Esophagus squamous epithelium (tissue), 5 donors: ENCODE measurements at places on chromosomes 6 and 20.

- H3K36me3 ChIP-seq: no peaks in the 10 kb centered on the region
- no peak overlapping the region for H3K4me3 ChIP-seq
- no peaks in the 10 kb centered on the region for H3K4me1 ChIP-seq
- no peak overlapping the region for H3K27ac ChIP-seq
- no peak for DNase-seq
Observed at GRCh38 chr6:1049900-1050299, 262.0 kb upstream of the FOXQ1 start.

- no peaks in the 10 kb centered on the region for H3K27me3 ChIP-seq
- peaks cover 15% of the 10 kb centered on the region for H3K36me3 ChIP-seq
- no peak overlapping the region for H3K27ac ChIP-seq
- no peak overlapping the region for H3K4me3 ChIP-seq
- DNase-seq: no peak
Observed at GRCh38 chr6:38261626-38262025, 378.1 kb downstream of the BTBD9 start.

- H3K36me3 ChIP-seq: no peaks in the 10 kb centered on the region
- H3K27me3 ChIP-seq: no peaks in the 10 kb centered on the region
- no peak overlapping the region for H3K4me3 ChIP-seq
- no peaks in the 10 kb centered on the region for H3K4me1 ChIP-seq
- no peak overlapping the region for H3K27ac ChIP-seq
- no peak for DNase-seq
Observed at GRCh38 chr6:151962246-151962846, 154.9 kb downstream of the ESR1 start.

- no peaks in the 10 kb centered on the region for H3K4me1 ChIP-seq
- no peak for DNase-seq
- H3K27ac ChIP-seq: no peak overlapping the region
- no peaks in the 10 kb centered on the region for H3K36me3 ChIP-seq
- H3K27me3 ChIP-seq: no peaks in the 10 kb centered on the region
Observed at GRCh38 chr6:90715093-90715655, 128.3 kb upstream of the MAP3K7 start.

DNA sequence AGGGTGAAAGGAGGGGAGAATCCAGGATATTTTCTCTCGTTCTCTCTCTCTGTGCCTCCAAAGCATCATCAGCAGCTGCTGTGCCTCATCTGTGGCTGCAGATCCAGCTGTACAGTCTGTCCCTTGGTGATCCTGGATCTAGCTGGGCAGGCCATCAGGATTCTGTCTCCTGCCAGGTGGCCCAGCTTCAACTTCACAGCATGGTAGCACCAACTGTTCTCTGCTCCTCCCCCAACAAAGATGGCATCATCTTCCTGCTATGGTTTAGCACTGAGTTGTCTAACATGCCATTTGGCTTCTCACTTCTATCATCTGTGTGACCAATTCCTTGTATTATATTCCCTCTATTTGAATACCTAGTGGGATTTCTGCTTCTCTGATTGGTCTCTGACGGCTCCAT, 28.6 kb upstream of the ARFGEF2 start:
- H3K36me3 ChIP-seq: no peaks in the 10 kb centered on the region
- H3K27me3 ChIP-seq: no peaks in the 10 kb centered on the region
- no peak overlapping the region for H3K27ac ChIP-seq

DNA sequence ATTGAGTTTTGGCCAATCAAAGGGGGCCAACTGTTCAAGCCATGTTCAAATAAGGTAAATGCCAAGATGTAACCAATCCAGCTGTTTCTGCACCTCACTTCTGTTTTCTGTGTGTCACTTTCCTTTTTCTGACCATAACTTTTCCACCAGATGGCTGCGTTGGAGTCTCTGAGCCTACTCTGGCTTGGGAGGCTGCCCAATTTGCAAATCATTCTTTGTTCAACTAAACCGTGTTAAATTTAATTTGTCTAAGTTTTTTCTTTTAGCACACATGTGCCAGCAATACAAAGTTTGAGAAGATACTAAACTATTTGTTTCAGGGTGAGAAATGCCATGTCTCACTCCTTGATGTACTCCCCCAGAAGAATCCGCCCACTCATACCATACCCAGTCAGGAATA, 52.1 kb downstream of the IYD start:
- H3K27me3 ChIP-seq: no peaks in the 10 kb centered on the region
- peaks cover 17% of the 10 kb centered on the region for H3K4me1 ChIP-seq
- H3K27ac ChIP-seq: no peak overlapping the region
- no peaks in the 10 kb centered on the region for H3K36me3 ChIP-seq
- DNase-seq: no peak
- H3K4me3 ChIP-seq: no peak overlapping the region

DNA sequence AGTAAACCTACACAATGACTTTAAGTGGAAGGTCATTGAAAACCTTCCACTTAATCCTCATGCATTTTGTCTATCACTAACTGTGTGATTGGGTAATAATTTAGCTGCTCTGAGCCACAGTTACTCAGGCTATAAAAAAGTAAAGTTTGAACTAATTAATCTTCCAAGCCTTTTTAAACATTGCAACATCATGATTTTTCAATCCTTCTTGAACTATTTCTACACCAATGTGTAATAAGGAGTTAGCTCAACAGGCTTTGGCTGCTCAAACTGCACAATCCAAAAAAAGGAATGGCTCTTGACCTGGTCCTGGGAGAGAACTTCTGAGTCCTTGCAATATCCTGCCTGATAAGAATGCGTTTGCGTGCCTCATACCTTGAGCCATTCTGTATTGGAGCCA, 34.8 kb upstream of the FILIP1 start:
- H3K4me1 ChIP-seq: no peaks in the 10 kb centered on the region
- no peak overlapping the region for H3K4me3 ChIP-seq
- no peak for DNase-seq
- H3K27me3 ChIP-seq: no peaks in the 10 kb centered on the region

GRCh38 chr20:50543326-50543725, 33.1 kb downstream of the PTPN1 start:
- H3K36me3 ChIP-seq: peaks cover 13% of the 10 kb centered on the region
- DNase-seq: no peak
- H3K27ac ChIP-seq: no peak overlapping the region
- H3K4me1 ChIP-seq: peaks cover 88% of the 10 kb centered on the region
- H3K4me3 ChIP-seq: no peak overlapping the region

DNA sequence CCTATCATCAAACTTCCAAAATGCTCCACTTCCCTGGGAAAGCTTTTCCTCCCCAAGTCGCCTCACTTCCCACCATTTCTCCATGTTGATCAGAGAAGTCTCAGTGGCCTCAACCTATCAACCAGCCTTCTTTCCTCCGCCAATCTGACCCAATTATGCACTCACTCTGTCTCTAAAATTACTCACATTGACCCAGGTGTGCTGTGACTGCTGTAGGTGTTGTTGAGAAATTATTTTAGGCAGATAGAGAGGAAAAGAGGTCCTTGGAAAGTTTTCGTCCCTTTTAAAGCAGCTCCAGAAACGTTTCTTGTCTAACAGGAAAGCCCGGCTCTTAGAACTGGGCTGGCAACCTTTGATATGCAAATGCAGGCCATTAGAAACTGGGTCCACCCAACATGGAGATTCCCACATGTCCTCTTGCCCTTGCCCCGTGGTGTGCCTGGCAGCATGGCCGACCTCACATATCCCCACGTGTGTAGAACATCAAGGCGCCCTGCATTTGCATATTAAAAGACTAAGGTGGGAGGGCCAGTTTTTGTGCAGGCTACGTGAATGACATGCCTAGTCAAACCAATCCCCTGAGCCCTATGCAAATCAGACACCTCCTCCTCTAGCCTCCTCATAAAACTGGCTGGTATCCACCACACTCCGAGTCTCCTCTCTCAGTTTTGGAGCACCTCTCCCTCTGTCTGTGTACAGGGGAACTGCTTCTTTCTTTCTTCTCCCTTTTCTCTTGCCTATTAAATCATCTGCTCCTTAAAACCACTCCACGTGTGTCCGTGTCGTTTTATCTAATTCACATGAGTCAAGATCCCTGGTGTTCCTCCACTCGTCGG, 12.9 kb downstream of the IPCEF1 start:
- H3K4me1 ChIP-seq: peaks cover 13% of the 10 kb centered on the region
- H3K27me3 ChIP-seq: no peaks in the 10 kb centered on the region
- DNase-seq: no peak
- H3K4me3 ChIP-seq: peak overlapping the region; percentile 9

GRCh38 chr6:75171567-75171966, 34.3 kb downstream of the COL12A1 start:
- no peaks in the 10 kb centered on the region for H3K27me3 ChIP-seq
- no peaks in the 10 kb centered on the region for H3K36me3 ChIP-seq
- peak overlapping the region; percentile 39 for H3K27ac ChIP-seq
- DNase-seq: no peak

DNA sequence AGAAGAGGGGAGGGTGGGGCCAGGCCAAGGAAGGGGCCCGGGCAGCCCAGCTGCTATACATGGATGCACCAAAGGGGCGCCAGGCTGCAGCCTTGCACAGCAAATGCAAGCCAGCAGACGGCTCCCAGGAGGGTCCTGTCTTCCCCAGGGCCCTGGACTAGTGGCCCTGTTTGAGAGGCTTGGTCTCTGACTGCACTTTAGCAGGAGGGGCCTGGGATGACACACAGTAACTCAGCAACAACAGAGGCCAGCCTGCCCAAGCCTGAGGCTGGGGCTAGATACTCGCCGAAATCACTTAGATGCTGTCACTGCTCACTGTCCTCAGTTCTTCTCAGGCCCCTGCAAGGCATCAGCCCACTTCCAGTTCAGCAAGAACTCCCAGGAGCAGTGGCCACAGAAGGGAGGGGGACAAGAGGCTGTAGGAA, 73.5 kb downstream of the TRAM2 start:
- no peak for DNase-seq
- no peak overlapping the region for H3K4me3 ChIP-seq
- H3K27me3 ChIP-seq: no peaks in the 10 kb centered on the region
- H3K27ac ChIP-seq: peak overlapping the region; percentile 70
- no peaks in the 10 kb centered on the region for H3K36me3 ChIP-seq

GRCh38 chr6:118656847-118657451, 5.6 kb upstream of the CEP85L start:
- H3K27ac ChIP-seq: no peak overlapping the region
- no peak for DNase-seq
- no peaks in the 10 kb centered on the region for H3K36me3 ChIP-seq
- peaks cover 11% of the 10 kb centered on the region for H3K4me1 ChIP-seq
- no peaks in the 10 kb centered on the region for H3K27me3 ChIP-seq

DNA sequence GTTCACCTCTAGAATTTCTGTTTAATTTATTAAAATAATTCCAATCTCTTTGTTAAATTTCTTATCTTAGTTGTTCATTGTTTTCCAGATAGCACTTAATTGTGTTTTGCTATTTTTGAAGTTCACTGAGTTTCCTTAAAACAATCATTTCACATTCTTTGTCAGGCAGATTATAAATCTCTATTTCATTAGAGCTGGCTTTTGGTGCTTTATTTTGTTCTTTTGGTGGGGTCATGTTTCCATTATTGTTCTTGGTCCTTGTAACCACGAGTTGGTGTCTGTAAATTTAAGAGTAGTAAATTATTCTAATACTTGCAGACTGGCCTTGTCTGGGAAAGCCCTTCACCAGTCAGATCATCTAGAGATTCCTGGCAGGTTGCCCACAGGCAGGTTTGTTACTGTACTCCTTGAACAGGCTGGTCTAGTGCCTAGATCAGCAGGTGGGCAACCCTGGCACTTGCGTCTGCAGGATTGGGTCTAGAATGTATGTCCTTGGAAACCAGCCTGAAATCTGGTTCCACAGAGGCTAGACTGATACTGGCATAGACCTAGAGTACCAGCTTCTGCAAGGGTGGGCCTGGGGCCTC, 110.4 kb downstream of the ADGB start:
- no peaks in the 10 kb centered on the region for H3K27me3 ChIP-seq
- H3K4me3 ChIP-seq: no peak overlapping the region
- H3K27ac ChIP-seq: no peak overlapping the region

- no peaks in the 10 kb centered on the region for H3K36me3 ChIP-seq
- no peak overlapping the region for H3K4me3 ChIP-seq
- no peaks in the 10 kb centered on the region for H3K27me3 ChIP-seq
- DNase-seq: no peak
Observed at GRCh38 chr6:16441262-16441661, 202.9 kb downstream of the GMPR start.

- H3K4me1 ChIP-seq: no peaks in the 10 kb centered on the region
- H3K27ac ChIP-seq: no peak overlapping the region
- DNase-seq: no peak
Observed at GRCh38 chr20:47876311-47877088, 91.2 kb upstream of the SULF2 start.

- no peaks in the 10 kb centered on the region for H3K27me3 ChIP-seq
- DNase-seq: no peak
- H3K4me3 ChIP-seq: no peak overlapping the region
- peak overlapping the region; percentile 19 for H3K27ac ChIP-seq
- H3K4me1 ChIP-seq: peaks cover 16% of the 10 kb centered on the region
Observed at GRCh38 chr20:56358070-56358469, 704 bp upstream of the FAM210B start.

- H3K36me3 ChIP-seq: peaks cover 11% of the 10 kb centered on the region
- H3K4me1 ChIP-seq: peaks cover 5% of the 10 kb centered on the region
- DNase-seq: no peak
- H3K4me3 ChIP-seq: no peak overlapping the region
- peak overlapping the region; percentile 60 for H3K27ac ChIP-seq
Observed at GRCh38 chr6:166950443-166950821, 5.9 kb downstream of the RNASET2 start.

- no peaks in the 10 kb centered on the region for H3K36me3 ChIP-seq
- no peak overlapping the region for H3K27ac ChIP-seq
- H3K4me1 ChIP-seq: no peaks in the 10 kb centered on the region
- H3K4me3 ChIP-seq: no peak overlapping the region
- DNase-seq: no peak
- no peaks in the 10 kb centered on the region for H3K27me3 ChIP-seq
Observed at GRCh38 chr6:134928151-134928900, 21.6 kb downstream of the ALDH8A1 start.

DNA sequence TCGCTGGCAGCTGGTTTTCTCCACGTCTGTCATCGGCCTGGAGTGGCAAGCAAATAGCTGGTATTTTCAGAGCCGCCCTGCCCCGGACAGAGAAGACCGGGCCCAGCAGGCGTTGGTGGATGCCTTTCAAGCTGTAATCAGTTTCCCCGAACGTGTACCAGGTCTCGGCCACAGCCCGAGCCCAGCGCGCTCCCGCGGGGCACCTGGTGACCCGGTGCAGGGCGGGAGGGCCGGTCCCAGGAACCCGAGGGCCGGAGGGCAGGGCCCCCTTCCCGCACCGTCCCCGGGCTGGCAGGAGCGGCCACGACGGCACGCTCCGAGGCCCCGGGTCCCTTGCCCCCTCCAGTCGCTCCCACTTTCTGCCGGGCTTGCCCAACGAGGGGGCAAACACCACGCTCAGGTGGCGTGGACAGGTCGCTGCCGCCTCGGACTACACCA, 348 bp upstream of the PYGB start:
- no peaks in the 10 kb centered on the region for H3K27me3 ChIP-seq
- H3K4me1 ChIP-seq: peaks cover 60% of the 10 kb centered on the region
- H3K36me3 ChIP-seq: no peaks in the 10 kb centered on the region
- peak overlapping the region; percentile 96 for H3K4me3 ChIP-seq

- no peak for DNase-seq
- no peaks in the 10 kb centered on the region for H3K36me3 ChIP-seq
- H3K27me3 ChIP-seq: no peaks in the 10 kb centered on the region
- H3K4me1 ChIP-seq: no peaks in the 10 kb centered on the region
Observed at GRCh38 chr6:82970839-82971238, 94.8 kb downstream of the UBE3D start.
